GM18507 (cell line): ENCODE measurements at places on chromosomes 2 and 18.

DNA sequence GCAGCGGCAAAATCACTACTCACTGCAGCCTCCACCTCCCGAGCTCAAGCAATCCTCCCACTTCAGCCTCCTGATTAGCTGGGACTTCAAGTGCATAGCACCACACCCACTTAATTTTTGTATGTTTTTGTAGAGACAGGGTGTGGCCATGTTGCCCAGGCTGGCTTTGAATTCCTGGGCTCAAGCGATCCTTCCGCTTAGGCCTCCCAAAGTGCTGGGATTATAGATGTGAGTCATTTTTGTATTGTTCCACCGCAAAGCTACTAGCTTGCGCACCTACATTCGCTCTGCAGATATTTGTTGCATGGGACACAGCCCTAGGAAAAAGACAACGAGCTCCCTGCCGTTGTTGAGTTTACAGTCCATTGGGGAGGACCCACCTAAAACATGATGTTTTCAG, 173.5 kb upstream of the AGAP1 start:
- no peak for DNase-seq

DNA sequence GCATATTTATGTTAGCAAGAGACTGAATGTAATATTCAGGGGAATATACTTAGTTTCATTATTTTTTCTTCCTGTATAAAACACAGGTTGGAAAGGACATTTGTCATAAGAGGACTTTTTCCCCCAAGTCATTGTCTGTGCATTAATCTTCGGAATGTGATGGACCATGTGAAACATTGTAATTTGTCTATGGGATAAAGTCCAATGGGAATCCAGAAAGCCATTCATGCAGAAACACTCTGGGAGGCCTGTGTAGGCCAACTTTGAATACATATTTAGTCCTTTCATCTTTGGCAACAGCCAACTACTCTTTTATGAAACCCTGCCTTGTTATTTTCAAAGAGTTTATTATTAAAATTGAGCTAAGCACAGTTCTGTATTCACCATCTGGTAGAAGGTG, 386.4 kb downstream of the PIK3C3 start:
- DNase-seq = no peak

GRCh38 chr18:77248873-77249568, 627 bp upstream of the GALR1 start:
- no peak for DNase-seq

DNA sequence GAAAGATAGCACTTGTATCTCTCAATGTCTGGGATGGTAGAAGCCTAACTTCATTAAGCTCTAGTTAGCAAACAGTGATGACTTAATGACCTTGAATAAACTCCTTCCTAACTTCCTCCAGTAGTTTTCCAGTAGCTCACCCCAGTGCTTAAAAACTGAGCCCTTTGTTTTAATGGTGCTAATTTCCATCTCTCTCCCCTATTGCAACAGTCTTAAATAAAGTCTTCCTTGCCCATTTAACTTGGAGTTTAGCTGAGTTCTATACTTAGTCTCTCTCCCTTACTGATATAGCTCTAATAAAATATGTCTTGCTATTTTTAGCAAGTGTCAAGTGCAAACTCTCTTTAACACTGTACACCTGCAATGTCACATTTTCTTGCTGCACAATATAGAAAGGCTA, 267.0 kb downstream of the CCDC85A start:
- DNase-seq = no peak

GRCh38 chr2:205706769-205707381, 24.6 kb downstream of the NRP2 start:
- DNase-seq = peak; percentile 51

- DNase-seq = no peak
Observed at GRCh38 chr2:41400088-41400665, 647.6 kb upstream of the PKDCC start.

GRCh38 chr2:43129676-43130547, 96.5 kb downstream of the ZFP36L2 start:
- DNase-seq = no peak

- no peak for DNase-seq
Observed at GRCh38 chr2:71353248-71353647, 21.7 kb downstream of the ZNF638 start.

DNA sequence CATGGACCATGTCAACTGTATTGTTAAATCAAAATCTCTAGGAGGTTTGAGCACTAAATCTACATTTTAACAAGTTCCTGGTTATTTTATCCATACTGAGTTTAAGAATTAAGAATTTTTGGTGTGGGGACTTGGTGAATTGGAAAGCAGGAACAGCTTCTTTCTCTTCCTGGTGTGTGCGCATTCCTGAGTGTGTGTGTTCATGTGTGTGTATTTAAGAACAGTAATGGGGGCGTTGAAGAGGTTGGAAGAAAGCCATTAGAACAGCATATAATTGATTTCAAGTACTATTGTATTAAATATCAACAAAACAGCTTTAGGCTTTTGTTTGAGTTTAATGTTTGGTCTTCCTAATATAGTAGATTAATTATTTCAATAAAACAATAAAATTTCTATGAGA, 801.3 kb upstream of the ID2 start:
- no peak for DNase-seq

DNA sequence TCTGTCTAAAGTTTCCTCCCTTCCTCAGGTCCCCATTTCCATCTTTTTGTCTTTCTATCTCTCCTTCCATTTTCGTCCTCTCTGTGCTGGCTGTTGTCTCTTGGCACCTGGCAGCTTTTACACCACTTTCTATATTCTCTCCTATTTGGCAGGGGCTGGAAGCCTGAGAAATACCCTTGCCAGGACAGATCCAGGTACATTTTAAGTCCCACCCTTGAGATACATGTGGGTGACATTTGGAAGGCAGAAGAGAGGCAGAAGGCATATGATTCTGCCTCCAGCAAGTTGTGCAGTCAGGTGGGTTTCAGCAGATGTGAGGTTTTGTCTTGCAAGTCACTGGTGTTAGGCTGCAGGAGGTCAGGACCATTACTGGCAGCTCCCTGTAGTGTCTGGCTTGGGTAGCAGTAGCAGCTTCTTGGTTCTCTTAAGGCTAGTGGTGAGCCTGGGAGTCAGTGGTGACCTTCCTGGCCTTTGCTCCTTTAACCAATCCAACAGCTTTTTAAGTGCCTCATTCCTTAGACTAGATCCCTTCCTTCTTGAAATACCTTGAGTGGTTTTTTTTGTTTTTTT, 90.1 kb downstream of the CAPN13 start:
- no peak for DNase-seq

DNA sequence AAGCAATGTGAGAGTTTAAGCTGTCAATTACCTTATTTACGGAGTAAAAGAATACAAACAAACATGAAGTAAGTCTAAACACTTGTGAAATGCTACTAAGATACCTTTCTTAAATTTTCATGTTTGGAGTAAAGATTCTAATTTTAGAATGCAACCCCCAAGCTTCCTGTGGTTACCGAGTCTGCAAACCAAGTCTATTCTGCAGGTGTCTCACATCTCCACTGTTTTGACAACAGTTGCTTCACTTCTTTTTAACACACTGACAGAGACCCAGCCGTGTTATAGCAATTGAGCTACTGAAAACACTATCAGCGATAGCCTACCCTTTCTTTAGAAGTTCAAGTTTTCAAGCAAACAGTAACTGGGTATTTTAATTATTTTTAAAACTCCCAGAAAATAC, 608.3 kb downstream of the ERBB4 start:
- DNase-seq = no peak
